ENCODE measurements at places on chromosomes 1 and 21.

DNA sequence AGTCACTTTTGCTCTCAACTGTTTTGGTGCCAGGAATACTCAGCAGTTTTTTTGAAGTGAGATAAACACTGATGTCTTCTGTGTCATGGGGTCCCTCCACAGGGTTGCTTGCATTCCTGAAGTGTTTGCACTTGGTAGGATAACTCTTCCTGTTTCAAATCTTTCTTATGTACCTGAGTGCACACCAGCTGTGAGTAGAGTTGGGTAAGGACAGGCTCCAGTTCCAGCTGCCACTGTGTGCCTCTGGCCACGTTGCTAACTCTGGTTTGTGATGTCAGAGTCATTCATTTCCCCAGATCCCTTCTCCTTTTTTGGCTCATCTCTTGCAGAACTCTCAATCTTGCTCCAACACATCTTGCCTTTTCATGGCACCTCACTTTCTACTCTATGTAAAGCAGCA is 356.3 kb upstream of the B3GALT2 start:
- no peak for DNase-seq

- no peak for DNase-seq
These were observed 34.6 kb downstream of the RUNX1 start for GRCh38 chr21:35014302-35015041.

DNA sequence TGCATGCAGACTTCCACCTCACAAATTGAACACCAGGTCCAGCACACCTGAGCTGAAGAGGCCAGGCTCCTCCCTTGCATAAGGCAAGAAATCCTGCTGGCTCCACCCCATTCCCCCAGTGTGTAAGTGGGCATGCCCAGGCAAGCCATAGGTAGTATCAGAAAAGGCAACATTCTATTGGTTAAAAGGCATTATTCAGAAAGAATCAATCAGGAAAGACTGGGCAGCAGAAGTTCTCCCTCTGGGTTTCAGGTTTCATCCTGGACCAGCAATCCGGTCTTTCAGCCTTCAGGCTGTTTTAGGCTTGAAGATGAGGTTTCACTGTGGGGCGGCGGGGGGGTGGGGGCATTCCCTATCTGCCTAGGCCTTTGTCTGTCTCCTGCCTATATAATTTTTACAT is 42.0 kb upstream of the LHX8 start:
- no peak for DNase-seq

GRCh38 chr21:37101384-37101783 is 28.3 kb downstream of the TTC3 start:
- DNase-seq: no peak

Data from activated naive CD8-positive, alpha-beta T cell treated with anti-CD3 and anti-CD28 coated beads for 36 hours (primary cell).